ENCODE measurements at places on chromosomes 6 and 20. TPM values are rescaled to one million over a fixed set of nuclear protein-coding genes. Genes with fewer than 3 reads are reported as not detected.

DNA sequence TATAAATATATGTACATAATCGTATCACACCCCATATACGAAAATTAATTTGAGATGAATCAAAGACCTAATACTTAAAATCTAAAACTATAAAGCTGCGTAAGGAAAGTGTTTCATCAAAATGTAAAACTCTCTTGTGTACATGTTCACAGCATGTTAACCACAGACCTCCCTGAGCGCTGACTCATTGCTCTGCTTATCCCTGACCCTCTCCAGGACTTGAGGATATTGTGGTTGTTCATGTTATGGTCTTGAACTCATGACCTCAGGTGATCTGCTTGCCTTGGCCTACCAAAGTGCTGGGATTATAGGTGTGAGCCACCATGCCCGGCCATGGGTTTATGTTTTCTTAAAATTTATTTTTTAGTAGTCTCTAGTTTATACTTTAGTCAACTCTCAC lies 14.2 kb downstream of the FAM83B start:
- DNase-seq: no peak

GRCh38 chr20:63696306-63696627 lies 185 bp upstream of the TNFRSF6B start:
- DNase-seq: peak; percentile 42

DNA sequence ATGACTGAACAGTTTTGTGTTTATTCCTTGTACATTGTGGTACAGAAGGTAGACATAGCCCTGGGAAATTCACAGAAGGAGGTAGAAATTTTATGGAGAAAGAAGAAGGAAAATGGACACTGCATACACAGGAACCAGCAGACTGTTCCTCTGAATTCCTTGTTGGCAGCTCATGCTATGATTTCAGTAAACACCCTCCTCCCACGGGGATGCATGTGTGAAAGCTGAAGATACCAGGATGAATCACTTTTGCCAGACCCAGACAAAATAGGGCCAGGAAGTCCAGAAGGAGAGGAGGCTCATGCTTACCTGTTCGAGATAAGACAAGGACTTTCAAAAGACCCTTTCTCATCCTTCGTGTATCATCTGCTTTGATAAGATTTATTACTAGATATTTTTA lies 110.3 kb upstream of the GGTLC1 start:
- DNase-seq: no peak

DNA sequence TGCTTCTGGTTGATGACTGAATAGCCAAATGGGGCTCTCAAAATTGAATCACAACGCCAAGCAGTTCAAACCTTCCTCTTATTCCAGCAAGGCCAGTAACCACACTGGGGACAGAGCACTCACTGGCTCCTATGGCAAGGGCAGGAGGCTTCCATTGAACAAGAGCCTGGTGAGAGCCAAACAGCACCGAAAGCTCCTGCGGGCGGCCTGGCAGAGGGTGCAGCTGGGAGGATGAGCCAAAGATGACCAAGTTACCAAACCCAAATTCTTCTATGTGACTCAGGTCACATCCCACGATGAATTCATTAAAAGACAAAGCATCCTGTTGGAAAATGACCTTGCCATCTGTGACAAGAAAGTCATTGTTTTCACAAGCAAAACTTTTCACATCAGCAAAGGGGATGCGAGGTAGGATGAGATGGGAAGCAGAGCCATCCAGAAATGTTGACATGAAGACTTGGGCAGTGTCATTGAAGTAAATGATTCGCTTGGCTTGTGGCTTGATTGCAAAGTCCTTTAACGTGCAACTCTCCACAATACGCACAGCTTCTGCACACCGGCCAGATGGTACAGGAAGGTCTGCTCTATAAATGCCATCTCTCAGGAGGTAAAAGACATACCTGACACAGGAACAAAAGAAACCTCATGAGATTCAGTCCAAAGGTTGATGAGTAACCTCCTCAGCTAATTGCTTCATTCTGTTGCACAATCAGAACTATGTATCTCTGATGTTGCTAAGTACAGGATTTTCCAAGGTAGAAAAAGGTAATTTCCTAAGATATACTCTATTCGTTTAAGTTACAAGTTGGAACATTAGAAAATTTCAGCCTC lies 36.3 kb downstream of the ROS1 start:
- DNase-seq: no peak

Gene DDR1
- total RNA-seq: 6.3 TPM

GRCh38 chr20:22904386-22904785 lies 130.7 kb upstream of the SSTR4 start:
- no peak for DNase-seq

DNA sequence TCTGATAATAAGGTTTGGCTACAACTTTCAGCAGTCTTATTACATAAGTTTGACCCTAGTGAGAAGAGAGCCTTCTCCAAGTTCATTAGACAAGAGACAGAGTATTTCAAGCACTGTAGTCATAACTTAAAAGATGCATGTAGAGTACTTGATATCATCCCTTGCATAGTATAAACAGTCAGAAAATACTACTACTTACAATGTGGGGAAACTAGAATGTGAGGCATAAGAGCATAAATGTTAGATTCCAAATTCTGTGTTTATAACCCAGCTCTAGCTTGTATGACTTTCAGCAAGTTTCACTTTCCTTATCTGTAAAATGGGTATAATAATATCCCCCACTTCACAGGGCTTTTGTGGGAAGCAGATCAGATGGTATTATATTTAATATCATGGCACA lies 56.8 kb upstream of the TMEM200A start:
- DNase-seq: no peak

Gene RAB44
- not detected for total RNA-seq

DNA sequence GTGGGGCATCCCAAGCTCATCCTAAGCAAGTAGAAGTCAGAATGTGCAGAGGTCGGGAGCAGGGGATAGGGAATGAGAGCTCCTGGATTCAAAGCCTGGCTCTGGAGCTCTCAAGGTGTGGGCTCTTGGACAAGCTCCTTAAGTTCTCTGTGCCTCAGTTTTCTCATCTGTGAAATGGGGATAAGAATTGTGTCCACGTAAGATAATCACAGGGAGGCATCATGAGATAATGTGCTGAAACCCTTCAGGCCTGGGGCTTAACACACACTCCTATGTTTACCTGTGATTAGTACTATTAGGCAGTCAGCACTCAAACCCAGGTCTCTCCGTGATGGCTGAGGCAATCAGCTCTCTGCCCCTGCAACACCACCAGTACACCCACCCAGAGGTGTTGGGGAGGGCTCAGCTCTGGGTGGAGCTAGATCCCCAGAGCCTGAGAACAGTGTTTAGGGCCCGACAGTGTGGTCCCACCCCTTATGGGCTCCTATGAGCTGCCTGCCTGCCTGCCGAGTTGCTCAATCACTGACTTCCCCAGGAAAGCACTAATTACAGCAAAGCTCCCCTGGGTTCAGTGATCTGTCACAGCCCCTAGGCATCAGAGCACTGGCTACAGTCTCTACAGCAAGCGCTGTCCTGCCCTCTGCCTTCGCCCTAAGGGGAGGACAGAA lies 6.3 kb upstream of the SIRPA start:
- peak; percentile 78 for DNase-seq

GRCh38 chr6:67825201-67825895 lies 809.7 kb upstream of the ADGRB3 start:
- no peak for DNase-seq

Gene ZNF334
- 0.40 TPM for total RNA-seq

GRCh38 chr20:11553603-11554002 lies 364.1 kb upstream of the BTBD3 start:
- no peak for DNase-seq

GRCh38 chr20:45100563-45101245 lies at the start of gene KCNS1:
KCNS1 (minus strand) TSS chr20:45101127; CDS start chr20:45099236, 1,891 bp downstream.
- peak; percentile 21 for DNase-seq

DNA sequence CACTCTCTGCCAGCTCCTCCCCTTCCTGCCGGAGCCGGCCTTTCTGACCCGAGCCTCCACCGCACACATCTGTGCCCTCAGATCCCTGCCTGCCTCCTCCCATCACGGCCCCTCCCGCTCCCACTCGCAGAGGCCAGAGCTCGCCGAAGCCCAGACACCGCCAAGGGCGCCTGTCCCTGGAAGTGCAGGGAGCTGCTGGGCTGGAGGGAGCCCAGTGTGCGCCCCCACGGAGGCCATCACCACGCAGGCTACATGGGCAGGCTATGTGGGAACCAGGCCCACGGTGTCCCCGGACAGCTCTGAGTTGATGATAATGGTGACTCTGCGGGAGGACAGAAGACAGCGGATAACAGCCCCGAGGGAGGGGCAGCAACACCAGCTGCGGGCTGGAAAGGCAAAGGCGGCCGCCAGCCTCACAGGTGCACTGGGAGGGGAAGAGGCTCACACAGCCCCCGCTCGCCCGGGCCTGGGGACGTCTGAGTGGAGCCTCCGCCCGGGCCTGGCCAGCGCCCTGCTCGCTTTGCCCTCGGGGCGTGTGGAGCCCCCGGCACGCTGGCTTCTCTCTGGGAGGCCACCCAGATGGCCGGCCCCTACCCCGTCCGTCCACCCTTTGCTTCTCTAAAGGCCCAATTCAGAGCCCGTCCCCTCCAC lies 154.9 kb downstream of the DLL1 start:
- no peak for DNase-seq

GRCh38 chr6:70811788-70812187 lies 144.1 kb downstream of the SMAP1 start:
- DNase-seq: no peak

Gene CFAP61
- total RNA-seq: not detected

Gene TRIM10
- under 0.01 TPM for total RNA-seq

Gene ADGRG6
- 8.5 TPM for total RNA-seq

GRCh38 chr20:60372822-60373221 lies 414.6 kb downstream of the CDH26 start:
- no peak for DNase-seq

DNA sequence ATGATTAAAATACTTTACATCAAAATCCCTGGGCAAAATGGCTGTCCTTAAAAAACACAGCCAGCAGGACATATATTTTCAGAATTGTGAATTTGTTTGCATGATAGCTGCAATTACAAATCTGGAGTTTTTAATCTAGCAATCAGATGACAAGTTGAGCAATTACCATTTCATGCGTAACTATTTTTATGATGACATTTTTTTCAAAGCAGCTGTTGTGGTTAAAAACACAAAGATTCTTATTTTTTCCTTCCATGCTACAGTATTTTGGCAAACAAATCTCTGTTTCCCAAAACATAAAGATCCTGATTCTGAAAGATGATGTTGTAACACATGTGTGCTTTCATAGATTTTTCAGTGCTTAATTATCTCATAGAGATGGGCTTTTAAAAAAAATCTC lies 90.2 kb downstream of the PHACTR1 start:
- DNase-seq: no peak

DNA sequence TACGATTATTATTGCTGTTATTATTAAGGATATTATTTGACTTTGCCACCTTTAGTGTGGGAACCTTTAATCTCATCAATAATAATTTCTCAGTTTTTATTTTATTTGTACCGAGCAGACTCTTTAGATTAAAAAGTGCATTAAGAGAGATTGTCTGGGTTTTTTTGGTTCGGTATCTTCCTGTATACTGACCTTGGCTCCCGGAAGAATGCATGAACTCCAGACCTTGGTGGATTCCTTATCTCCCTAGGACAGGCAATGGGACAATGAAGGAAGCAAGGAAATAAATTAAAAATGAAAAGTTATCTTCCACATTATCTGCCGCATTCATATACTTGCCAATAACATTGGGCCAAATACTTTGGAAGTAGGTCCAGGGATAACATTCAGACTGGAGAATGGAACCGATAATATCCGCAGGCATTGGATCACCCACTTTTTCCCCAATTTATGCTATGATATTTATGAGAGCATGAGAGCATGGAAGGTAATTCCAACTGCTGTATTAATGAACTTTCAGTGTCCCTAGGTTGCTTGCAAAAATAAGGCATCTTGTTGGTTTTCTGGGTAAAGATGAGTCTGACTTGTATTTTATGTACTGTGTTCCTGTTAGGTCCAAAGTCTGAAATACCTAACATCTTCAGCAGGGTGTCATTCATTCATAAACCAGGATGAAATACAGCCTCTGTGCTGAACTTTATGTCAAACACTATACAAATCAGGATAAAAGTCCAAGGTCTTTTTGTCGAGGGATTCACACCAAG lies 232.1 kb downstream of the PLCB1 start:
- DNase-seq: no peak

GRCh38 chr6:24933868-24934401 lies 1.8 kb downstream of the RIPOR2 start:
- peak; percentile 30 for DNase-seq

Gene MRAP2
- 1.8 TPM for total RNA-seq

DNA sequence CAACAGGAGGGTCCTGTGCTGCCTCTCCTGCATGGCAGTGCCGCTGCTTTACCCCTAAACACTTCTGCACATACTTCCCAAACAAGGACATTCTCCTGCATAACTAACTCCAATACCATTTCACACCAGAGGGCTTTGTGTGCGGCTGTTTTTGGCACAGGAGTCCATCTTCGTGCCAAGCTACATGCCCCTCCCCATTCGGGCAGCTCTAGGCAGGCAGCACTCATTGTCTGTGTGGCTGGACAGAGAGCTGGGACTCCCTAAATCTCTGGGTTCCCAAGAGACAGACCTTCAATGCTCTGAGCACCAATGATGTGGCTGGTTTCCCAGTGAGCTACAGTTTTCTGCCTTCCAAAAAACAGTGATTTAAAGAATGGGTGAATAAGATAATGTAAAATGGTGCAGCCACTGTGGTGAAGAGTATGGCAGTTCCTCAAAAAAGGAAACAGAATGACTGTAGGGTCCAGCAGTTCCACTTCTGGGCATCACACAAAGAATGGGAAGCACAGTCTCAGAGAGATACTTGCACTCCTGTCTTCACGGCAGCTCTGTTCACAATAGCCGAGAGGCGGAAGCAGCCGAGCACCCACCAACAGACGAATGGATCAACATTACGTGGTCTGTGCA lies 80.3 kb upstream of the DUSP22 start:
- no peak for DNase-seq

Gene DEFB124
- not detected for total RNA-seq

GRCh38 chr6:46024124-46024769 lies 8.6 kb upstream of the CLIC5 start:
- DNase-seq: no peak

Gene SLC17A1
- total RNA-seq: not detected

GRCh38 chr6:5150551-5151075 lies 65.5 kb downstream of the PPP1R3G start:
- DNase-seq: no peak

DNA sequence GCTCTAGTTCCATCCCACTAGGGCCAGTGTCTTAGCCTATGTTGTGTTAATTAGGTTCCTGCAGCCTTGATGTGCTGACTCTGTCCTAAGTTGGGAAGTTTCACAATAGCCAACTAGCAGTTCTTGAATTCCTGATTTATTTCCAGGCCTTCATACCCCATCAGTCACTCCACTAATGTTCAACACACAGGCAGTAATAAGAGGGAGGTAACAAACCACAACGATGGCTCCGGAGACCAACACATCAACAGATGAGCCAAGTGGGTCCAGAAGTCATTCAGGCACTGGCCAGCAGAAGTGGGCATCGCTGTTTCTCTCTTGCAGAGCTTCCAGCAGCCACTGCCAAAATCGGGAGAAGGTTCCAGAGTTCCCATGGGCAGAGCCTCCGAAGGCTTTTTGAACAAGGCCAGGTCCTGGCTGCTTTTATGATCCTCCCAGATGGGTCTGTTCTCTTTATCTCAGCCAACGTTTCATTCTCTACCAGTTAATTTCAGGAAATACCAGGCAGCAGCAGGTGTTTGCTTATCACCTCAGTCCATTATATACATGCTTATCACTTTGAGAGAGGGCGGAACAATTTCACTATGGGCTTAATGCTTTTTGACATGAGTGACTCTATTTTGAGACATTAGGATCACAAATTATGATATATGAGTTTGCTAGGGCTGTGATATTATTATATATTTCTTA lies 48.5 kb upstream of the NOP56 start:
- DNase-seq: no peak

Gene HAO1
- not detected for total RNA-seq

Data from lung microvascular endothelial cell (primary cell).